Sigmoid colon (tissue), 7 donors: ENCODE measurements at places on chromosomes 16 and 17. TPM values are rescaled to one million over a fixed set of nuclear protein-coding genes. Genes with fewer than 3 reads are reported as not detected.

Gene WFIKKN1
- 0.36 TPM for total RNA-seq

Gene GINS3
- 2.5 TPM for total RNA-seq

DNA sequence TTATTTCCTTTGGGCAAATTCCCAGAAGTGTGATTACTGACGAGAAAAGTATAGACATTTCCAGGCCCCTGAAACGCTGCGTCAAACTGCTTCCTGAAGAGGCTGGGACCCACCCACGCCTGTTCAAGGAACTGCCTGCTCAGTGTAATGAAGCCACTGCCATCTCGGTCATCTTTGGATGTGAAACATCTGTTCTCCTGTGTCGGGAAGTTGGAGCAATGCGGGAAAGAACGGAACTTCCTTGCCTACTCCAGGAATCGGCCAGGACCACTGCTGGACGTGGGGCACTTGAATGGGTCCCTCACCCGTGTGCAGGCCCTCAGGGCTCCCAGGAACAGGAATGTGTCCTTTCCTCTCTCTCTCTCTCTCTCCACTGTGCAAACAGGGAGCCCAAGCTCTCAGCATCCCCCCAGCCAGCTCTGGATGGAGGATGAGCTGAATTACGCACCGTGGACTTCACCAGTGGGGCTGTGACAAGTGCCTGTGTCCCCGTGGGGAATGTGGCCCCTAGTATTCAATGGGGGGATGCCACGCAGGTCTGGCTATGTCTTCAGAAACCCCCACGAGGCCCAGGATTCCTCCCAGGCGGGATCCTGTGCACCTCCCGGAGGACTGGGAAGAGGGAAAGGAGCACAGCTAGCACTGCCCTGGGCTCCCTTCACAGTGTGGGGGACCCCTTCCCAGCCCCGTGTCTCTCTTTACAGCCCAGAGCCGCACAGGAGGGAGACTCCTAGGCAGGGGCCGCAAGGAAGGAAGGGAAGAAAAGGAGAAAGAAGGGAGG, 18.3 kb upstream of the LITAF start:
- H3K4me3 ChIP-seq, result no peak overlapping the region
- H3K4me1 ChIP-seq, result no peaks in the 10 kb centered on the region
- H3K27ac ChIP-seq, result peak overlapping the region; percentile 57
- H3K36me3 ChIP-seq, result no peaks in the 10 kb centered on the region
- peaks cover 8% of the 10 kb centered on the region for H3K27me3 ChIP-seq
- DNase-seq, result peak; percentile 88

Gene KRT15
- total RNA-seq, result not detected

Gene TMIGD1
- total RNA-seq, result not detected

Gene CCL18
- total RNA-seq, result not detected

DNA sequence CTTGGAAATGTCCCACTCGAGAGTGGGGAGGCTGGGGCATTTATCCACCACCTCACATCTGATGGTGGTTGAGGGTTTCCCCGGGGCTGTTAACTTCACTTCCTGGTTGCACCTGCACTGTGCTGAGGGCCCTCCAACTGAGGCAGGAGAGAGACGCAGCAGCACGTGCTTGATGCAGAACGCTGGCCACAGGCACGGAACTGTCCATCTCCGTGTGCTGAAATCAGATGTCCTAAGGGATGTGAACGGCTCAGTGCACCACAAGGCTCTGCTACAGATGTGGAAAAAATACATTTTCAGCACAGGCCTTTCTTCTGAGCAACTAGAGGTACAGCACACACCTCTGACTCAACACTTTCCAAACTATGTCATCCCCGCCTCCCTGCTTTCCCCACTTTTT, 114.8 kb upstream of the C16orf82 start:
- DNase-seq, result no peak
- no peak overlapping the region for H3K27ac ChIP-seq
- no peaks in the 10 kb centered on the region for H3K27me3 ChIP-seq
- no peaks in the 10 kb centered on the region for H3K36me3 ChIP-seq
- H3K4me1 ChIP-seq, result no peaks in the 10 kb centered on the region
- H3K4me3 ChIP-seq, result no peak overlapping the region

- no peak overlapping the region for H3K4me3 ChIP-seq
- no peaks in the 10 kb centered on the region for H3K4me1 ChIP-seq
- no peak for DNase-seq
- H3K36me3 ChIP-seq, result peaks cover 15% of the 10 kb centered on the region
- no peaks in the 10 kb centered on the region for H3K27me3 ChIP-seq
Measured at GRCh38 chr17:18105595-18105994, 3.0 kb upstream of the MYO15A start.

Gene CD300C
- total RNA-seq, result not detected

Gene EVI2B
- total RNA-seq, result 9.4 TPM

DNA sequence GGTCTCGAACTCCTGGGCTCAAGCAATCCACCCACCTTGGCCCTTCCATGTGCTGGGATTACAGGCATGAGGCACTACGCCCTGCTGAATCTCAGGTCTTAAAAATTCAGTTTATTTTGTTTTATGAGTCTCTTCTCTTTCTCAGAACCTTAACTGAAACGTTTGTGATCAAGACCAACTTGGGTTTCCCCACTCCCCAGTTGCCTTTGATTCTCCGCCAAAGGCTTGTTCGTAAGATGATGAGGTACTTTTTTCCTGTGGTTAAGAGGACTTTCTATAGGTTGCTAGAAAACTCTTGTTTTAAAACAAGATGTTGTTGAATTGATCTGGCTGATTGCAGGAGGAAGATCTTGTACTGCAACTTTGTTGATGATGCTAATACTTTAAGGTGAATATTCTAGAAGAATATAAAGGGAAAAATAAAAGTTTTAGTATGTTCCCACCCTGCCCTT, 11.7 kb downstream of the ABCC1 start:
- peak overlapping the region; percentile 66 for H3K27ac ChIP-seq
- no peaks in the 10 kb centered on the region for H3K36me3 ChIP-seq
- H3K4me3 ChIP-seq, result no peak overlapping the region
- H3K27me3 ChIP-seq, result no peaks in the 10 kb centered on the region
- DNase-seq, result no peak

Gene SLC6A4
- not detected for total RNA-seq

- H3K36me3 ChIP-seq, result peaks cover 14% of the 10 kb centered on the region
- H3K27me3 ChIP-seq, result no peaks in the 10 kb centered on the region
Measured at GRCh38 chr17:81207610-81208581, 14.9 kb downstream of the CEP131 start.

Gene IFI35
- 45.3 TPM for total RNA-seq

DNA sequence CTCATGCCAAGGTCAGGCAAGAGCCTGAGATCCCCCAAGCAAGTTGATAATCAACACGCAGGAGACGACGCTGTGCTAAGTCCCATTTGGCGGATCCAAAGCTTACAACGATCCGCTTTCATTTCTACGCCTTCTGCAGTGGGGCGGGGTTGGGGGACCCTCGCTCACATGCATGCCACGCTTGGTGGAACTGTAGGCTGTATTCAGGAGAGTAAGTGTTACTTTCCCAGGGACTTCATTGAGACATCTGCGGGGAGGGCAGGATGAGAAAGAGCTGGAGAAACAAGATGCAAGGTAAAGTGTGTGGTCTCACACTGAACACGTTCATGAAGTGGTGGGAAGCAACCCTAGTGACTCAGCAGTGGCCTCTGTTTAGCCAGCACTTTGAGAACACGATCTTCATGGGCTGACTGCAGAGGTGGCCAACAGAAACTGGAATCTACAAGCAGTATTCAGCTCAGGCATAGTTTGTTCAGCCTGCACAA, 100.5 kb downstream of the XYLT1 start:
- DNase-seq, result no peak
- no peak overlapping the region for H3K4me3 ChIP-seq
- peak overlapping the region; percentile 50 for H3K27ac ChIP-seq
- H3K36me3 ChIP-seq, result no peaks in the 10 kb centered on the region
- H3K27me3 ChIP-seq, result no peaks in the 10 kb centered on the region

Gene SLC47A1
- 8.2 TPM for total RNA-seq

Gene JPT1
- total RNA-seq, result 17.5 TPM

- no peak overlapping the region for H3K27ac ChIP-seq
- DNase-seq, result no peak
Measured at GRCh38 chr16:31409433-31409832, 16.3 kb downstream of the ITGAD start.

Gene SNAI3
- total RNA-seq, result 0.82 TPM

GRCh38 chr16:28923231-28923587, 1.8 kb downstream of the RABEP2 start:
- no peak for DNase-seq
- H3K36me3 ChIP-seq, result peaks cover 6% of the 10 kb centered on the region
- H3K27ac ChIP-seq, result no peak overlapping the region
- no peaks in the 10 kb centered on the region for H3K27me3 ChIP-seq
- no peak overlapping the region for H3K4me3 ChIP-seq

GRCh38 chr16:4668313-4668960, 24.9 kb upstream of the NUDT16L1 start:
- no peak for DNase-seq
- no peak overlapping the region for H3K4me3 ChIP-seq
- peaks cover 28% of the 10 kb centered on the region for H3K36me3 ChIP-seq
- H3K27ac ChIP-seq, result no peak overlapping the region
- no peaks in the 10 kb centered on the region for H3K4me1 ChIP-seq
- no peaks in the 10 kb centered on the region for H3K27me3 ChIP-seq

GRCh38 chr17:40597156-40597555, 31.9 kb upstream of the CCR7 start:
- H3K27me3 ChIP-seq, result no peaks in the 10 kb centered on the region
- no peaks in the 10 kb centered on the region for H3K36me3 ChIP-seq
- peaks cover 8% of the 10 kb centered on the region for H3K4me1 ChIP-seq
- DNase-seq, result no peak
- no peak overlapping the region for H3K27ac ChIP-seq
- H3K4me3 ChIP-seq, result no peak overlapping the region

DNA sequence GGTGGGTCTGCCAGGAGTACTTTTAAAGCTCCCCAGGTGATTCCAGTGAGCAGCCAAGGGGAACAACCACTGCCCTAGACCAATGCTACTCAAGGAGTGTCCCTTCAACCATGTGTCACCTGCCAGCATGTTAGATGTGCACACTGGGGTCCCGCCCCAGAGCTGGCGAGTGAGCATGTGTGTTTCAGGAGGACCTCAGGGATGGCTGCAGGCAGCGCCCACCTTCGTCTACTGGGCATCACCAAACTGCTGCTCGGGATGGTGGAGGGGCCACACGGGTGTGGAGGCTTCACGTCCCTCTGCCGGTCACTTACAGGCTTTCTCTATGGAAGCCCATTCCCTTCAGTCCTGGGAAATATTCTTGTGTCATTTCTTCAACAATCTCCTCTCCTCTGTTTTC, 29.0 kb upstream of the DOC2B start:
- no peaks in the 10 kb centered on the region for H3K36me3 ChIP-seq
- no peak overlapping the region for H3K27ac ChIP-seq
- H3K4me1 ChIP-seq, result no peaks in the 10 kb centered on the region
- no peaks in the 10 kb centered on the region for H3K27me3 ChIP-seq
- DNase-seq, result peak; percentile 54

Gene CHD9NB
- total RNA-seq, result 0.55 TPM

- no peak overlapping the region for H3K27ac ChIP-seq
- DNase-seq, result no peak
- no peaks in the 10 kb centered on the region for H3K36me3 ChIP-seq
- no peaks in the 10 kb centered on the region for H3K27me3 ChIP-seq
Measured at GRCh38 chr16:2359919-2360318, 19.4 kb upstream of the ABCA3 start.

Gene ALOX15B
- total RNA-seq, result 3.9 TPM

DNA sequence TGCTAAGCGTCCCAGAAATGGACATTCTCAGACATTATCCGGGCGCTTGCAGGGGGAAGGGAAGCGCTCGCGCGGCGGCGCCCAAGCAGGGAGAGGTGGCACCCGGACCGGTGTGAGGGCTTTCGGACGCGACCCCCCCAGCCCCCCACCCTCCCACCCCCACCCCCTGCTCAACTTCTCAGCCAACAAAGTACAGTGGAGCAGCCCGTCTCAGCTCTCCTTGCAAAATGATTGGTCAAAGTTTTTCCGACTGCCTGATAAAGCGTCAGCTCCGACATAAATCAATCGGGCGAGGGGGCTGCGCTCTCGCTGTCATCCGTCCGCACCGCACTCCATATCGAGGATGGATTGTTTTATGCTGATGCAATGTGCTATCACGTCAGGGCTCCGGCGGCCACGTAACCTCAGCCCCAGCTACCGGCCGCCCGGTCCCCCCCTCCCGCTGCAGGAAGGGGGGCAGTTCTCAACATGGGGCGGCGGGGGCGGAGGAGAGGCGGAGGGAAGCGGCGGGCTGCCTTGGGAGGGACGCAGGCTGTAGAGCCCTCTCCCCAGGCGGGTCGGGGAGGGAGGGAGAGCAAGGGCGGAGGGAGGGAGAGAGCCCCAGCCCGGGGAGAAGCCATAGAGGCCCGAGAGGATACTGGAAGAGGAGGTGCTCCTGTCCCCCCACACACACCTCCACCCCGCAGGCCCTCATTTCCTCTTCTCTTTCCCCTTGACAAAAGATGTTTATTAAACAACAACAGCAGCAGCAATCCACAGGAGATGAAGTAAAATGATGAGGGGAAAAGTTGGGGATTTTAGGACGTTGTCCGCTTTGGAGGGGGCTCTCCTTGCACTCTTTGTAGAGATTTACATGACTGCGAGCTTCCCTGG, at the start of gene HOXB9:
Gene HOXB9 (minus strand): TSS at position 114 of the 873 bp plus-strand sequence. CDS start 89 bp downstream, at position 25.
- H3K36me3 ChIP-seq, result no peaks in the 10 kb centered on the region
- no peak for DNase-seq
- no peaks in the 10 kb centered on the region for H3K4me1 ChIP-seq
- H3K4me3 ChIP-seq, result peak within 1 kb of the TSS; percentile 31
- no peak within 1 kb of the TSS for H3K27ac ChIP-seq
